Fibroblast of skin of right biceps (primary cell): ENCODE measurements at places on chromosomes 3 and 15.
A peak's percentile ranks its signal among the peaks of the same experiment; 100 is the strongest.

GRCh38 chr15:82133251-82133650 lies 87.4 kb upstream of the MEX3B start:
- no peak for DNase-seq

GRCh38 chr3:187401856-187402255 lies 33.7 kb downstream of the RTP4 start:
- DNase-seq, result peak; percentile 9

- no peak for DNase-seq
Measured at GRCh38 chr3:8050283-8050682, 451.3 kb upstream of the LMCD1 start.

- no peak for DNase-seq
Measured at GRCh38 chr3:45599984-45600650, 5.6 kb downstream of the LIMD1 start.

DNA sequence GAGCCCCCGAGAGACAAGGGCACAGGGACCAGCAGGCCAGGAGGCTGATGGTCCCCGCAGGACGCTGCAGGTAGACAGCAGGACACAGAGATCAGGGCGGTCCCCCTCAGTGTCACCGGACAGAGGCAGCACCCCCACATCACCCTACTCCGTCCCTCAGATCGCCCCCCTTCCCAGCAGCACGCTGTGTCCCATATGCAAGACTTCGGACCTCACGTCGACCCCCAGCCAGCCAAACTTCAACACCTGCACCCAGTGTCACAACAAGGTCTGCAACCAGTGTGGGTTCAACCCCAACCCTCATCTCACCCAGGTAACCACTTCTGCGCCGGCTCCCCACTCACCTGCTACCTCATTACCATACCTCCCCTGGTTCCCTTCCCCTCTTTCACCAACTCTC lies 49.1 kb upstream of the APEH start:
- DNase-seq, result no peak

- peak; percentile 67 for DNase-seq
Measured at GRCh38 chr3:18061737-18062656, 319.6 kb upstream of the TBC1D5 start.

DNA sequence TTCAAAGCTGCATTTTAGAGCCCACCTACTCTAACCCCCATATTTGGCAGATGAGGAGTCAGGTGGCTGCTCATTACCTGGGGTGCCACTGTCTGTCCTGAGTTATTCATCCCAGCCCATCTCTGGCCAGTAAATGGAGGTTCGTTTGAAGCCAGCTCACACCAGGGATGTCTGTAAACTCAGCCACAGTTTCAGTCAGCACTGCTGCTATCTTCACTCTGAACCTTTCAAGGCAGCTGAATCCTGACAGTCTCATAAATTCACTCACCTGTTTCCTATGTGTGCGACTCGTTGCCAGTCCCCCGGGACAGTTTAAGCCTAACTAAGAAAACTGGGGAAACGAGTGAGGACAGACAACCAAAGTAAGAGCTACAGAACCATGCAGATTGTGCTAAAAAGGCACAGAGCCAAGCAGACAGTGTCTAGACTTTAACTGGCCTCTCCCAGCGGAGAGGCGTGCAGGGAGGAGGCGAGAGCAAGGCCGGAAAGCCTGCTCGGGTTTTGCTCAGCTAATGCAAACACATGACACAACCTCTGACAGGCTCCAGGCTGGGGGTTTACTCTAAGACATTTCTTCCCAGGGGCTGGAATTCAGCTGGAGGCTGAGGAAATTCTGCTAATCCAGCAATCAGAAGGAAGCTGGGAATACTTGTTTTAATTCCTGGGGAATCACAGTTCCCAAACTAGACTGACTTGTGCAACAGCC lies 12.0 kb downstream of the FSTL1 start:
- DNase-seq, result peak; percentile 90

- DNase-seq, result no peak
Measured at GRCh38 chr15:96072821-96073220, 257.7 kb upstream of the NR2F2 start.

DNA sequence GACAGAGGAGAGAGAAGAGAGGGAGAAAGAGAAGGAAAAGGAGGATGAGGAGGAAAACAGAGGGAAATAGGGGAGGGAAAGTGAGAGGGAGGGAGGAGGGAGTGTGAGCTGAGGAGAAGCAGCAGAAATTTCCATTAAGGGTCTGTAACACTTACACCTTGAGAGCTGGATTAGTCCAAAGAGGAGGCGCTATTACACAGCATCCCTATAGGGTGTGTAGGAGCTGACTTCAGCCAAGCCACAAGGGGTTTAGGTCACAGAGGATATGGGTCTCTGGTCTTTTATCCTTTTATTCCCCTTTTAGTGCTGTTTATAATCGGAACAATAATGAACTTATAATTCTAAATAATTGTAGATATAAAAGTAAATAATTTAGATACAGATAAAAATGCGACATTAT lies 230.4 kb downstream of the GABRG3 start:
- DNase-seq, result no peak

GRCh38 chr3:120745466-120745865 lies 2.9 kb downstream of the GTF2E1 start:
- no peak for DNase-seq

DNA sequence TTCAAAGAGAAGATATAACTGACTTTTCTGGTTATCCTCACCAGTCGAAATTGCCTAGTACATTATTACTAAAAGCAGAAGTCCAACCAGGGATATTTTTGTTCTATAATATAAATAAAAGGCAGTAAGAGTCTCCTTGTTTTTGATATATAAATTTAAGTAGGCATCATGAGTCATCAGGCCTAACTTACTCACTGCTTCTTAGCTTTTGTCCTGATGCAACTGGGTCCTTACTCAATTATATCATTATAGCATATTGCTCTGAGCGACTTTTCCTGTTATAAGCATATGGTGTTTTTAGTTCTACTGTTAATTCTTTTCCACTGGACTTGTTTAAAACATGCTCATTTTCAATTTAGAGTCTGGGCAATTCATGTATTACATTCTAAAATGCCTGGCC lies 910.1 kb downstream of the MCTP2 start:
- DNase-seq, result peak; percentile 55

DNA sequence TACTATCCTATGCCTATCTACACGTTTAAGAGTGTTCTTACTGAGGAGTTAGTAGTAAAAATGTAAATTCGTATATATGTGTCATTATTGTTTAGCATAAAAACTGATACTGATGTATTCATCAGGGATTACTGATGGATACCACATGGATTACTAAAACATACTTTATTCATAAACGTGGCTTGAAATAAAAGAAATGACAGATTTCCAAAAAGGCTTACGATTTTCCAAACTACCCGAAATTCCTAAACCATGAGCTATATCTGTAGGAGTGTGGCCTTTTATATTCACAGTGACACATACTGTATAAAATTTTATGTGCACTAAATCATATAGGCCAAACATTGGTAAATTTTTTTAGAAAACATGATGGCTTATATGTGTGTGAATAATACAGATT lies 6.9 kb downstream of the TSC22D2 start:
- peak; percentile 91 for DNase-seq

GRCh38 chr3:99863588-99863987 lies 45.9 kb downstream of the CMSS1 start:
- no peak for DNase-seq

- no peak for DNase-seq
Measured at GRCh38 chr3:181687190-181687589, 24.5 kb upstream of the SOX2 start.

GRCh38 chr3:133573054-133573628 lies 345 bp upstream of the CDV3 start:
- peak; percentile 100 for DNase-seq

DNA sequence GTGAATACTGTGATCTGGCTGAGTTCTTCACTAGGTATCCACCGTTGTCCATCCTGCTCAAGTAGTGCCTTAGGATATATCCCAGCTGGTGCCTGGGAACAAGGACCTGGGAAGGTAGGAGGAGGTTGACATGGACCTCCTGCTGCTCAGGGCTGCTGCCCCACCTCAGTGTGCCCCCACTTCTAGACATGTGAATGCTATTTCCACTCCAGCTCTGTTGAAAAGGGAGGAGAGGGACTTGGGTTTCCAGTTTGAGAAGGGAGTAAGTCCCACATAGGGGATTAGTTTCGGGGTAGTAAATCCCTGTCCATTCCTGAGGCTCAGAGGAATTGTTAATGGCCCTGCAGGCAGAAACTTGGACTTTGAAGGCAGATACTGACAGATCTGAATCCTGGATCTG lies 32.9 kb upstream of the ETV5 start:
- no peak for DNase-seq

GRCh38 chr3:67804089-67804488 lies 149.7 kb upstream of the SUCLG2 start:
- DNase-seq, result no peak

DNA sequence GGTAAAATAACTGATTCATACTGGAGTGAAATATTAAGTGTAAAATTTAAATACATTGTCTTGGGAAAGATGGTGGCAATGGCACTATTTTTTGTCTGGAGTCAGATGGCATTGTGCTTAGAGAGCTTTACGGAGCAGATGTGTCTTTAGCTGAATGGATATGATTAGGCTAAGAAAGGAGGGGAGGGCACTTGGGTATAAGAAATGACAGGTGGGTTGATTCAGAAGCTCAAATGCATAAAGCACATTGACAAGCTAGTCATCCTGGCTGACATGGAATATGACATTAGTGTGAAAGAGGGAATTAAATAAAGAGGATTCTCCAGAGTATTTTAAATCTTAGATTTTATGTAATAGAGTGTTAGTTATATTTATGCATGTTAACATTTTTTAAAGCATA lies 570.1 kb upstream of the CBLB start:
- no peak for DNase-seq

GRCh38 chr15:37995461-37996347 lies 61.3 kb downstream of the TMCO5A start:
- DNase-seq, result peak; percentile 80

DNA sequence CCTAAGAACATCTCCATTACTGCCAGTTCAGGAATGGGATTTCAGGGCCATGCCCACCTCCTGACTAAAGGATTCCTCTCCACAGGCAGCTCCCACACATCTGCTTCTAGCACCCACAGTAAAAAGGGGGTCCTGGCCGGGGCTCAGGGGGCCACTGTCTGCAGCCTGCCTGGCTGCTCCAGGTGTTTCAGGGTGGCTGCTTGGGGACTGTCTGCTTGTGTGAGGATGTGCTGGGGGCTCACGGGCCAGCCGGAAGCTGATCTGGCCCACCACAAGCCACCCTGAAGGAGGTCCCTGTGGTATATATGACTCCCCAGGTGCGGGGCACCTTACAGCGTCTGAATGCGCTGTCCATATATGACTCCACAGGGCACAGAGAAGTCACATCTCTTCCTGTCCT lies 135.4 kb downstream of the NSMCE3 start:
- DNase-seq, result no peak

DNA sequence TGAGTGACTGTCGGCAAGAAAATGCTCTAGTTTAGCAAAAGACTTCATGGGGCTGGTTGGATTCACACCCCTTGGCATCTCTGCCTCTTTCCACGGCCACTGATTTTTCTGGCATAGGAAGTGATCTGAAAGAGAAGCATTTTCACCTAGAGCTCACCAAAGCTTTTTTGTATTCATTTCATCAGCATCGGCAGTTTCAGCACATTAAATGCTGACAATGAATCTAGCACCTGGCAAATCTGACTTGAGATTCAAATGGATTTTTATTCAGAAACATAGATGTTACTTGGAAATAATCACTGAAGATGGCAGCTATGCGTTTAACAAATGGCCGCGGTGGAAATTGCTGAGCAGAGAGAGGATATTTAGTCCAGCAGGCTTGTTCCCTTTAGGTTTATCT lies 155.9 kb downstream of the MEIS2 start:
- DNase-seq, result no peak

- no peak for DNase-seq
Measured at GRCh38 chr15:78502641-78503040, 4.7 kb upstream of the HYKK start.
